ENCODE measurements at places on chromosomes 11 and 22.

- DNase-seq: no peak
Observed at GRCh38 chr11:121141066-121141465, 40.0 kb downstream of the TECTA start.

- no peak for DNase-seq
Observed at GRCh38 chr22:28630177-28630574, 49.5 kb downstream of the TTC28 start.

DNA sequence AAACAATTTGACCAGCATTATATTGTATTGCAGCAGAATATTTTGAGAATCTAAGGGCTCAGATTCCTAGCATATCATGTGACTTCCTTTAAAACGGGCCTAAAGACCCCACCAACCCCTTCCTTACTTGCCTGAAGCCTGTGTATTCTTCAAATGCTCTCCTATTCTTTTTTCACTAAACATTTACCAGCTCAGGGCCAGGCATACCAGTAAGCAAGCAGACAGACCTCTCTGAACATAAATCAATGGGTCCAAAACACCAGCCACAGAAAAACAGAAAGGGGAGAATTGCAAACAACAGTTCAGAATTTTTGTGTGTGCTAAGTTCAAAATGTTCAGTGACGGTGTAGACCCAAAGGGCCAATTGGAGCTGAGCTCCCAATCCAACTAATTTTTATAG is 64.8 kb upstream of the TIMP3 start:
- no peak for DNase-seq

GRCh38 chr22:44524806-44525205 is 26.8 kb upstream of the RTL6 start:
- no peak for DNase-seq

GRCh38 chr11:17528181-17528691 is 16.0 kb downstream of the USH1C start:
- peak; percentile 26 for DNase-seq

DNA sequence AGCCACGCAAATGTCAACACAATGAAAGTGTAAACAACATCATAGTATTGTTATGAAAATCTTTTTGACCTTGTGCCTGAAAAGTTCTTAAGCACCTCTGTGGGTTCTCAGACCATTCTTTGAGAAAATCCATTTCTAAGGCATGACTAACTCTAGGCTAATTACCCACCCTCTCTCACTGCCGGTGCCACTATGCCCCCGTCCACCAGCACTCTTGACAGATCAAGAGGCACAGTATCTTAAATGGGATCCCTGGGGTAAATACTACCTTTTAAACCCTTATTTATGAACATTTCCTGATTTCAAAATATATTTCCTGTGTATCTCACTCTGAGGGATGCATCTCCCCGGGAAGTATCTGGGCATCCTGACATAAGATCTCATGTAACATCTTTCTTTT is 607.5 kb downstream of the METTL15 start:
- DNase-seq: no peak

DNA sequence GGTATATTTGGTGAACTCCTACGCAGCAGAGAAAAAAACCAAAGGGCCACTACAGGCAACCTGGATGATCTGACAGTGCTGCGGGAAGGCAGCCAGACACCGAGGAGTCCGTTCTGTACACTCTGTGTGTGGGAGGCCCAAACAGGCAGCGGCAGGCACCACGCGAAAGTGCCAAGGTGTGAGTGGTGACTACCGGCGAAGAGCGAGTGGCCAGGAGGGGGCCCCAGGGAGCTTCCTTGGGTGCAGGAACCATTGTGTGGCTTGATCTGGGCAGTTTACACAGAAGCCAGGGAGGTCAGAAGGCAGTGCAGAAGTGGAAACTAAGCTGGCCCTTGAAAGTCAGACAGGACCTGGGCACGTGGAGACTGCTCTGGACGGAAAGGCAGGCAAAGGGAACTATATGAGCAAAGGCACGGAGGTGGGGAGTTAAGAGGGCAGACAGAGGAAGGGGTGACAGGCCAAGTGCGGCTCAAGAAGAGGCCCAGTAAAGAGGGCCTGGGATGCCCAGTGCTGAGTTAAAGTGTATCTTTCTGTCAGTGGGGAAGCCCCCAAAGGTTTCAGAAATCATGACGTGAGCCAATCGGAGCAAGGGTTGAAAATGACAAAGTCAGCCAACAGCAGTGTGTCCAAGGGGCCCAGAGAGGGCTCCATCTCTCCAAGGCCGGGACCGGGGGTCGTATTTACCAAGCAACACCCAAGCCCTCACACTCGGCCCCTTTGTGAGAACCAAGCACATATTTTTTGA is 10.6 kb downstream of the TMEM184B start:
- no peak for DNase-seq

Data from AG10803 (cell line).